Suppressor macrophage treated with lipopolysaccharide for 1 hour (primary cell): ENCODE measurements at places on chromosomes 7 and 10.

GRCh38 chr7:84624927-84625326, 430.3 kb upstream of the SEMA3A start:
- no peak for DNase-seq

GRCh38 chr10:97058521-97058920, 127.2 kb downstream of the SLIT1 start:
- no peak for DNase-seq

DNA sequence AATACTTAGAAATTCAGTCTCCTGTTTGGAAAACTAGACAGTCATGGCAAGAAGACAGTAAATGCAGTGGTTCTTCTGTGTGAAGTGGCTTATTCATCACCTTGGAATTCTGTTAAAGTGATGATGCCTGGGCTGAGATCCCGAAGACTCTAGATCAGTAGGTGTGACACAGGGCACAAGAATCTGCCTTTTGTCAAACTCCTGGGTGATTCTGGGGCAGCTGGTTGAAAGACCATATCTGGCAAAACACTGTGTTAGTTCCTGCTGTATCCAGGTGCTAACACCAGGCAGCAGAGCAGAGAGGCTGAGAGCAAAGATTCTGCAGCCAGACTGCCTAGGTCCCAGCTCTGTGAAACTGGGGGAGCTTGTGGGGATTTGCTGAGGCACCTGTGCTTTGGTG, 26.5 kb downstream of the MRC1 start:
- DNase-seq, result no peak

GRCh38 chr7:28776463-28777157, 181.5 kb downstream of the TRIL start:
- no peak for DNase-seq

GRCh38 chr7:90706072-90706716, 110.1 kb downstream of the CDK14 start:
- DNase-seq, result no peak

DNA sequence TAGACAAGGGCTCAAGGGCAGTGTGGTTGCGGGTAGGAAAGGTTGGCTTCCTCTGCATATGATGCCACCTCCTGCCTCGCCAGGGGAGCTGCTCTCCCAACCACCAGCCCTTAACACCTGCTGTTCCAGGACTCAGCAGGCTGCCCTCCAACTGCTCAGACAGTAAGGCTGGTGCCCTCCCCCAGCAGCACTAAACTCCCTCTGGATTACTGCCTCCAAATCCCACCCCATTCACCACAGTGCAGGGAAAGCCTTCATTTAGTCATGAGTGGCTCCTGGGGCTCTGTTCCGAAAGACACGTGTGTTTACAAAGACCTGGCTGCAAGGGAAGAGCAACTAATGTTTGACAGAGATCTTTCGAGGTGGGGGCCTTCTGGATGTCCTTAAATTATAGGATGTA, 437.2 kb upstream of the MKI67 start:
- DNase-seq, result no peak

DNA sequence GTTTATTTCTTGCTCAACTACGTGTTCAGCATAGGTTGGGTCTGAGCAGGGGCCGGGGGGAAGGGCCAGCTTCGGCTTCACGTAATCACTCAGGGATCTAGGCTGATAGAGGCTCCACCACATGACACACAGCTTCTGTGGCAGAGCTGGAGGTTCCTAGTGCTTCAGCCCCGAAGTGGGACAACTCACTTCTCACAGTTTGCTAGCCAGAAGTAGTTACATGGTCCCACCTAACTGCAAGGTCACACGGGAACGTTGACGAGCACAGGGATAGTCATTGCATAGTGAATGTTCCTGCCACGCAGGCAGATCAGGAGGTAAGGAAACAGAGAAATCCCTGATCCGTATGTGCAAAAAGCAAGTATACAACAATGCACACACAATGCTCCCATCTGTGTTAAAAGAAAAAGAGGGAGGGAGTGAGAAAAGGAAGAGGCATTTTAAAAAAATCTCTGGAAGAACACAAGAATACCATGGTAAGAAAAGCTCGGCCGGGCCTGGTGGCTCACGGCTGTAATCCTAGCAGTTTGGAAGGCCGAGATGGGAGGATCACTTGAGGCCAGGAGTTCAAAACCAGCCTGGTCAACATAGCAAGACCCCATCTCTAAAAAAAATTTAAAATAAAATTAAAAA, 16.9 kb downstream of the SMURF1 start:
- DNase-seq, result no peak

DNA sequence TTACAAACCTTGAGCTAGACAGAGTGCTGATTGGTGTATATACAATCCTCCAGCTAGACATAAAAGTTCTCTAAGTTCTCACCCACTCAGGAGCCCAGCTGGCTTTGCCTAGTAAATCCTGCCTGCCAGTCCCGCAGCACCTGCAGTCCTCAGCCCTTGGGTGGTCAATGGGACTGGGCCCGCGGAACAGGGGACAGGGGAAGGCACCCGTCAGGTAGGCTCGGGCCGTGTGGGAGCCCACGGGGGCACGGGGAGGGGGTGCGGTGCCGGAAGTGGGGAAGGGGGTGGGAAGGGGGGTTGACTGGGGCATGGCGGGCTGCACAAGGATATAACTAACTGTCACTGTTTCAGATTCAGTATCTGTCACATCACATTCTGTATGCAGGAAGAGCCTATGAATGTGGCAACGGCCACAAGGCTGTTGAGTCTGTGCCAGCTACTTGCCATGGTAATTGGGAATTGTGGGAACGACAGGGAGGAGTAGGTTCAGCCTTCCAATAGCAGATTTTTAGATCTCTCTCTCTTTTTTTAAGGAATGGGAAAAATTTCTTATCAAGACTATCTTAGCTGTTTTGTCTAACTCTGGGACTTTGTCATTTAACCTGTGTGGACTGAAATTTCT, 205.1 kb upstream of the PLPP4 start:
- no peak for DNase-seq

- no peak for DNase-seq
Measured at GRCh38 chr10:131978366-131978765, 3.4 kb downstream of the BNIP3 start.

GRCh38 chr10:97788552-97789442, 17.0 kb upstream of the SFRP5 start:
- DNase-seq, result no peak

GRCh38 chr10:106284802-106285587, 879.5 kb downstream of the SORCS1 start:
- no peak for DNase-seq

DNA sequence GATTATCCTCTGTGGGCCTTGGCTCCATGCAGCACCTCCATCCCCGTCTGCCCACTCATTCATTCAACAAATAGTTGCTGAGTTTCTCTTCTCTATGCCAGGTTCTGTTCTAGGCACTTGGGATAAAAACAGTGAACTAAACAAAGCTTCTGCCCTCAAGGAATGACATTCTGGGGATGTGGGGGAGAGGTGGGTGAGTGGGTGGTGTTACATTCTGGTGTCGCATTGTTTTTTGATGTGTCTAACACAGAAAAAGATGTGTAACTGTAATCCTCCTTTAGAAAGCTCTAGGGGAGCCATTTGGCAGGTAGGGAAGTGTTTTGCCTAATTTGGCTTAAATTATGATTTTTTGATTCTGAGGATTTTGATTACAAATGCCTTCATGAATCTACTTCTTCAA, 21.4 kb downstream of the AUTS2 start:
- no peak for DNase-seq

- DNase-seq, result no peak
Measured at GRCh38 chr7:25569765-25570164, 341.5 kb upstream of the NPVF start.

- peak; percentile 46 for DNase-seq
Measured at GRCh38 chr10:102644646-102645387, 538 bp downstream of the TRIM8 start.

GRCh38 chr7:151062399-151063211, 3.2 kb downstream of the SLC4A2 start:
- DNase-seq, result peak; percentile 4

DNA sequence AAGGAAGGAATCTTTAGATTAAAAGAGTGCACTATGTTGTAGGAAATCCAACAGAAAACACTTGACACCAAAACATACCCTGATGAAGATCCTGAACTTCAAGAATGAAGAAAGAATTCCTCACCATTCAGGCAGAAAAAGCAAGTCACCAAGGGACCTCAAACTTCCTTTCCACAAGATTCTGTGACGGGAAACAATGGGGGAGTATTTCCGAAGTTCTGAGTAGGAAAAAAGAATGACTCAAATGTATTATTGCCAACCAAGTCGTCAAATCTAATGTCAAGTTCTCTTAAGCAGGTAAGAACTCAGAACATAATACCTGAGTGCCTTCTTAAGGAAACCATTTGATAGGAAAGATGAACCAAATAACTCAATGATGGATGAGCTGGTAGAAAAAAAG, 44.7 kb upstream of the MTURN start:
- DNase-seq, result no peak

- no peak for DNase-seq
Measured at GRCh38 chr7:28661826-28662595, 249.7 kb downstream of the CREB5 start.

DNA sequence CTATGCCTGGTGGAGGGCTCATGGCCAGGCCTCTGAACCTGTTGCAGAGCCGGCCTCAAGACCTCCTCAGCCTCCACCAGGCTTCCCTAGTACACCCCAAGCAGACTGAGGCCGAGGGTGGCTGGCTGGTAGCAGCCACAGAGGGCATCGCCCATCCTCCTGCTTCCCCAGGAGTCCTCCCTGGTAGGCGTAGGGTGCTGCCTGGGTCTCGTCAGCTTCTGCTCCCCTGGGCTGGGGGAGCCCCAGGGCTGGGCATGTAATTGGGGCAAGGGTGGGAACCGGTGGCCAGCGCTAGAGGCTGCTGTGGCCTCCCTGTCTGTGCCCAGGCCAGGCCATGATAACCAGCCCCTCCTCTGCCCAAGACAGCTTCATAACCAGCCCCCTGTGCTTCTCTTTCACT, 32.6 kb downstream of the TBATA start:
- DNase-seq, result no peak

GRCh38 chr10:128950916-128951275, 516.1 kb upstream of the MGMT start:
- DNase-seq, result no peak
